Left cardiac atrium (tissue), 4 donors: ENCODE measurements at places on chromosomes 5 and 9. TPM values are rescaled to one million over a fixed set of nuclear protein-coding genes. Genes with fewer than 3 reads are reported as not detected.

DNA sequence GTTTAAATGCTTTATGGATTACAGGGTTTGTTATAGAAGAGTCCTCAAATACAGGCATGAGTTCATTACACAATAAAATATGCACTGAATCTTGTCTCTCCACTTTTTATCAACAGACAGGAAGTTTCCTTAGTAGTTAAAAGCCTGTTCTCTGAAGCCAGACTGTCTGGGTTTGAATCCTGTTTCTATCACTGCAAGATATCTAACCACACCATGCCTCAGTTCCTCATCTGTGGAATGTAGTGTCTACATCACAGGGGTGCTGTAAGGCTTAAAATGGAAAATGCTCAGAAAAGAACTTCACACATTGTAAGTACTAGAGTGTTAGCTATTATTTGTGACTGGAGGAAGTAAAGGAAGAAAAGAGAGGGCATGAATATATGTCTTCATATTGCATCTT lies 9.3 kb downstream of the LIX1 start:
- DNase-seq: no peak

- DNase-seq: no peak
Observed at GRCh38 chr5:140038373-140038957, 4.6 kb downstream of the NRG2 start.

GRCh38 chr9:133277467-133277866 lies 2.5 kb upstream of the ABO start:
- no peak for DNase-seq

- DNase-seq: no peak
Observed at GRCh38 chr9:93156475-93157008, 22.5 kb upstream of the NINJ1 start.

- DNase-seq: no peak
Observed at GRCh38 chr9:121718501-121718900, 67.1 kb downstream of the DAB2IP start.

DNA sequence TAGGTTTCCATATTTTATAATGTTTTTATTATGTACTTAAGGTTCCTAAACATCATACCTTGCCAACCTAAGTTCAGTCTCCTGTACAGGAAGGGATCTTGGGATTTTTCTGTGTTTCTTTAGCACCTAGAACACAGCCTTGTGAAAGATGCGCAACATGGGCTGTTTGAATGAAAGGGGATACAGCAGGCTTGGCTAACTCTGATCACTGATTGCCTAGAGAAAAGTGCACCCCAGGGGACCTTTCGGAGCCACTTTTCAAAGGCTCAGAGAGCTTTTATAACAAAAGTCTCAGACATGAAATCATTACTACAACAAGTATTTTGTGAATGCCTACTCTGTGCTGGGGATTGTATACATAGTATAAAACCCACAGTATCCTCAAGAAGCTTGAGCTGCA lies 261.6 kb downstream of the BNC2 start:
- no peak for DNase-seq

NTNG2 gene
- total RNA-seq: 6.5 TPM

DNA sequence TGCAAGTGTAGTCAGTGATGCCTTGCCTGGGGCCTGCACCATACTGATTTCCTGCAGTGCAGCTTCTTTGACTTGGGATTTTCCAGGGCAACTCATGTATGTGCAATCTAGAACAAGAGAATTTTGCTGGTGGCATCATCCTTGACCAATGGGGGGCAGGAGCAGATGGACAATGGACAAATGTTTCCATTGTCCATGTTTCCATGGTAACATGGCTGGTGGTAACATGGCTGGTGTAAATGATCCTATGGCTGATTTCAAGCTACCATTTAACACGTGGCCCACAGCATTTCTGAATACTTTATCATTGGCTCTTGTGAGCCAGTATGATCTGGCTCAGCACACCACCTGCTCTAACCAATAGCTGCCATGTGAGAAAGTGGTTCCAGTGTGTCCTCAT lies 130.1 kb upstream of the OSMR start:
- no peak for DNase-seq

GRCh38 chr5:150632305-150633160 lies 7.9 kb upstream of the SYNPO start:
- no peak for DNase-seq

PCDHGA3 gene
- total RNA-seq: 5.0 TPM

S1PR3 gene
- 25.3 TPM for total RNA-seq

DNA sequence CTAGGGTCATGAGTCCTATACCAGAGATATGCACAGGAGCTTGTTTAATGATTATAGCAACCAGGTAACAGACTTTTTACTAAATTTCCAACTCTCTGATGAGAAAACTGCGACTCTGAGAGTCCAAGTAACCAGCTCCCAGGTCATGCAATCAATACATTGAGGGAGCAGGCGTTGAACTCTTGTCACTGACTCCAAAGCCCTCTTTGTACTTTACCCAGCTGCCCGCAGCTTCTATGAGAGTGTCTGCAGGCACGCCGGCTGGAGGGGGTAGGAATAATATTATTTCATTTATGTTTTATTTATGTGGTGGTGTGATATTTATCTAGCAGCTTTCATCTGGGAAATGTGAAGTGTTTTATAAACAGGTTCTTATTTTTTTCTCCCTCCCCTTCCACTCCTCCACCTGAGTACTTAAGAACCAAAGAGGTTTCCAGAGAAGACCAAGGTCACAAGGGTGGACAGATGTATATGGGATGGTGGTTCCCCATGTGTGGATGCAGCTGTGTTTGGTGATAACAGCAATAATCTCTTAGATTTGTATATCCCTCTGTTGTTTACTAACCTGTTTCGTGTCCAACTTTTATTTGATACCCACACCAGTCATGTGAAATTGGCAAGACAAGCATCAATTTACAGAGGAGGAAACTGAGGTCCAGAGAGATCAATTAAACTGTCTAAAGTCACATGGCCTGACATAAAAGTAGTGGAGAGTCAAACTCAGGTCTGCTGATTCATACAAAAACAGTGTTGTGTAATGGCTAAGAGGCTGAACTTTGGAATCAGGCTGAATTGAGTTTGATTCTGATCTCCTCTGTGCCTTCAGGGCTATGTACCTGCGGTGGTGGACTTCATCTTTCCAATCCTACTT lies 140.2 kb upstream of the TRIM32 start:
- no peak for DNase-seq

INSL4 gene
- total RNA-seq: not detected

GKAP1 gene
- 12.5 TPM for total RNA-seq

DNA sequence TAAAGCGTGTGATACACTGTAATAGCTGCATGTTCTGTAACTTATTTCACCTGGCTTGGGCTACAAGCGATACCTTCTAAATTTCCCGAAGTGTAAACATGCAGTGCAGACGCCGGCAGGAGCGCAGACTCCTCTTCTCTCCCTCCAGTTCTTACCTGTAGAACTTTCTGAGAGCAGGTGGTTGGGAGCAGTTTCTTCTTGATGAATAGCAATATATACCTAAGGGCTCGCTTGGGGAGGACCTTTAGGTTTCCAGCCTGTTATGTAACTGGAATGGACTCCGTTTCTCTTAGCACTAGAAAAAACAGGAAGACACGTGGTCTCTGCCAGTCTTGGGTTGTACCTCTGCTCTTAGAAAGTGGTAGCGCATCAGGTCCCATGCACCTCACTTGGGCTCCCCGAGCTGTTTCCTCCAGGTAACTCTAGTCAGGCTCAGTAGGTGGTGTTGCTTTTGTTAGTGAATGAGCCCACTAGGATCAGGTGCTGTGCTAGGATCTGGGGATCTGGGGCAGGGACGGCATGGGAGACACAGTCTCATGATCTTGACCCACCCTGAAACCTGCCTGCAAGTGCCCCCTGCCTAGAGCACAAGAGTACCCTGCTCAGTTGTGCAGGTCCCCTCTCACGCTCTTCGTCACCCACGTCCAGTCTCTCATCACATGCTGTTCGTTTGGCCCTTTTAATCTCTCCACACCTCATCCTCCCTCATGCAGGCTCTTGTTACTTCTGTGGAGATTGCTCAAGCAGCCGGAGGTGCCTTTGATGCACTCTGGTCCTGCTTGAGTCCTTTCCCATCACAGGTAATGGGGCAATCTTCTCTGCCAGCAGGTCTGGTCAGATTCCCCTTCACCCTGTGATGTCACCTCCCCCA lies 2.8 kb downstream of the TENT4A start:
- no peak for DNase-seq

HTR1A gene
- total RNA-seq: not detected

- no peak for DNase-seq
Observed at GRCh38 chr5:81513982-81514381, 120.0 kb upstream of the ACOT12 start.

PLCXD3 gene
- 25.2 TPM for total RNA-seq

PPP3R2 gene
- total RNA-seq: not detected

DNA sequence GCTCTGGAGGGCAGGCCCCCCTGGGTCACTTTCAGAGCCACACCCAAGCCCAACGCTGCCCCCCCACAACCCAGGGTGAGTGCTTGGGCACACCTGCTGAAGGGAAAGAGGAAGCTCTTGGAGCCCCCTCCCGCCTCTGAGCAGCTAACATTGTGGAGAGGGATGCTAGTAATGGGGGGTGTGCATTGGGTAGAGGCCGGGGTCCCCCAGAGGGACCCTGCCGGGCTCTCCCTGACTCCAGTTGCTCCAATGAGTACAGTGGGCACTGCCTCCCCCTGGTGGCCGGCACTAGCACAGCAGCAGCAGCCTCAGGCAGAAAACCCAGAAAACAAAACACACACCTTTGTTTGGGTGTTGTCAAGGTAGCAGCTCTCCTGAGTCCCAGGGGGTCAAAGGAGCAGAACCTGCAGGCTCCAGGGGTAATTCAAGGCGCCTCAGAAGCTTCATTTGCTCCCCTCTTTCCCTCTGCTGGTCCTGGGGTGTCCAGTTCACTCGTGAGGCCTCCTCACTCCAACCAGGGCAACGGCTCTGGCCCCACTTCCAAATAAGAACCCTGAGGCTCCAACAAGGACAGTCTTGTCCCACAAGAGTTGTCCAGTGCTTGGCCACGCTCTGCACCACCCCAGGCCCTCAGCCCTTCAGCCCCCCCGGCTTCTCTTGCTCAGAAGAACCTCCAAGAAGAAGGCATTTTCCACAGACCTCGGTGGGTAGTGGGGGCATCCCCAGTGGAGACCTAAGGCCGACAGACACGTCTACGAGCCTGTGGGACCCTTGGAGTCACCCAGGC lies 16.1 kb downstream of the GBGT1 start:
- DNase-seq: peak; percentile 79

DNA sequence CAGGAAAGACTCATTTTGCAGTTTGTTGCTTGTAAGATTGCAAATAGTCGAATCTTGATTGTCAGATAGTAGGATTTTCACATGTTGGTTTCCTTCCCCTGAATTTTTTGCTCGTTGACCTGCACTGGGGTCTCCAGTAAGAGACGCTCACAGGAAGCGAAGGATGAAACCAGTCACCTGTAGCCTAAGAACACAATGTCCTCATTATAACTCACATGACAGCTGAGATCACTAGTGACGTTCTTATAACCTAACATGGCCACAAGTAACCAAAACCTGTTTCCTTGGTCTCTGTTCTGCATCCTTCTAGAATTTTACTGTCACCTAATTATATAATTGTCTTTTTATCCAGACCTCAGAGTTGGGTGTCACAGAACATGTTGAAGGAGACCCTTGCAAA lies 181.0 kb upstream of the OTULINL start:
- no peak for DNase-seq

DNA sequence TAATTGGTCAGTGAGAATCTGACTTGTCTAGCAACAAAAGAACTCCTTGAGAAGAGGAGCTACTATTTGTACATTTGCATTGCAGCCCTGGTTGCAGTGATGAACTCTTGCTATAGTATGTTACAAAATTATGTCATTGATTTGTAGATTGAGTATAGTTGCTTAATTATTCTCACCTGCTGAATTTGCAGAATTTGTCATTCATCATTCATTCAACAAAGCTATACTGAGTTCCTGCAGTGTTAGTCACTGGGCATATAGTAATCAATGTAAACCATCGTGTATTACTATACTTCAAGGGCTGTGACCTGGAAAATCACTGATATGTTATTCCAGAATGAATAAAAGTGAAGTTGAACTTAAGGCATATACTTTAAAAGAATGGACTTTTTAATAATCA lies 50.1 kb downstream of the SLC1A3 start:
- DNase-seq: no peak

GRCh38 chr5:98111686-98112085 lies 661.8 kb upstream of the RGMB start:
- no peak for DNase-seq

ACTBL2 gene
- total RNA-seq: not detected

GRCh38 chr5:41869151-41869723 lies 988 bp downstream of the OXCT1 start:
- peak; percentile 84 for DNase-seq

GRCh38 chr5:431001-431710 lies 11.8 kb upstream of the EXOC3 start:
- no peak for DNase-seq

- DNase-seq: no peak
Observed at GRCh38 chr5:10456583-10457420, 15.1 kb downstream of the ROPN1L start.

DNA sequence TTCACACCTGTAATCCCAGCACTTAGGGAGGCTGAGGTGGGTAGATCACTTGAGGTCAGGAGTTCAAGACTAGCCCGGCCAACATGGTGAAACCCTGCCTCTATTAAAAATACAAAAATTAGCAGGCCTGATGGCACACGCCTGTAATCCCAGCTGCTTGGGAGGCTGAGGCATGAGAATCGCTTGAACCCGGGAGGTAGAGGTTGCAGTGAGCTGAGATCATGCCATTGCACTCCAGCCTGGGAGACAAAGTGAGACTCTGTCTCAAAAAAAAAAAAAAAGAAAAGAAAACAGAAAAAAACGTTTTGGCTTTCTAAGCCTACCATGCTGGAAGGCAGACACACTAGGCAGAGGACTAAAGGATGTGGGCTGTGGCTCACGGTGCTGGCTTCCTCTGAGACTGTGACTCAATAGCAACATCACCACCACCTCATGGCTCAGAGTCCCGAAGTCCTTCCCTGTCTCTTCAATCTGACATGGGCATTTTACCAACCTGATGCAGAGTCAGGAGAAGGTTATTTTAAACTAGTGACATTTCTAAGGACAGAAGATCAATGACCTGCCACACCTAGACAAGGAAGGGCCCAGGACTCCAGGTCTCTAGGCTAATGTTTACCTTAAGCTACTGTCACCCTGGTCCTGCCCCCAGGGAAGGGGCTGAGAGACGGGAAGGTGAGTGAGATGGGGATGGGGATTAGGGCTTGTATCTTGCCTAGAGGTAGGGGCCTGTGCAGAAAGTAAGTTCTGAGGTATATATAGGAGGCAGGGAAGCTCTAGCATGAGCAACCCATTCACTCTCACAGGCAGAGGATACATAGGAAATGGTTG lies 3.7 kb downstream of the ECSCR start:
- DNase-seq: peak; percentile 64
